ENCODE measurements at places on chromosomes 12 and 14.

DNA sequence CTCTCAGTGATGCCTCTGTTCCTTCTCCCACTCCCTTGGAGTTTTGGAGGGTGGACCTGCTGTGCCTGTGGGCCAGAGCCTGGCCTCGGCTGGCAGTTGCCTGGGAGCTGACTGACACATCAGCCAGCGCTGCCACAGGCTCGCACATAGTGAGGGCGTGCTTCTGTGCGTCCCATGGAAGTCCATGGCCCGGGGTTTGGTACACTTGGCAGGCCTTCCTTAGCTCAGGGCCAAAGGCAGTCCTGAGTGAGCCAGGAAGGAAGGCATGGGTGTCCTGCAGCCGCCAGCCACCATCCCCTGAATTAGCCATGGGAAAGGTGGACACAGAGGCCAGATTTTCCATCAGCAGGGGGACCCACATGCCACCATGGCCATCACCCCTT lies 1.1 kb upstream of the DEGS2 start:
- no peak for DNase-seq

DNA sequence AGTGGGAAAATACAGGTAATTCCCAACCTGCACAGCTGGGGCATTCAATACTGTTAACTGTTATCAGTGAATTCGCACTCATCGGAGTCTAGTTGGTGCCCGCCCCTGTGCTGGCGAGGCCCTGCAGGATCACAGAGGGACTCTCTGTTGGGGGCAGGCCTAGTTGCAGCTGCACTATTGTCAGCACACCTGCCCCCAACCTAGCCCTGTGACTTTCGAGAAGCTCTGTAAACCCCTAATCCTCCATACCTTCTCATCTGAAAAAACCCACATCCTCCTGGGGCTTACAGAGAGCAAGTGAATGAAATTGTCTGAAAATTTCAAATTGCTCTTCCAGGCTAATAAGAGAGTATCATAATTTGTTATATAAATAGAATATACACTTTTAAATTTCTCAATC lies 132.2 kb upstream of the NUDT4 start:
- peak; percentile 54 for DNase-seq

GRCh38 chr14:73958591-73958990 lies 8.5 kb downstream of the COQ6 start:
- no peak for DNase-seq

DNA sequence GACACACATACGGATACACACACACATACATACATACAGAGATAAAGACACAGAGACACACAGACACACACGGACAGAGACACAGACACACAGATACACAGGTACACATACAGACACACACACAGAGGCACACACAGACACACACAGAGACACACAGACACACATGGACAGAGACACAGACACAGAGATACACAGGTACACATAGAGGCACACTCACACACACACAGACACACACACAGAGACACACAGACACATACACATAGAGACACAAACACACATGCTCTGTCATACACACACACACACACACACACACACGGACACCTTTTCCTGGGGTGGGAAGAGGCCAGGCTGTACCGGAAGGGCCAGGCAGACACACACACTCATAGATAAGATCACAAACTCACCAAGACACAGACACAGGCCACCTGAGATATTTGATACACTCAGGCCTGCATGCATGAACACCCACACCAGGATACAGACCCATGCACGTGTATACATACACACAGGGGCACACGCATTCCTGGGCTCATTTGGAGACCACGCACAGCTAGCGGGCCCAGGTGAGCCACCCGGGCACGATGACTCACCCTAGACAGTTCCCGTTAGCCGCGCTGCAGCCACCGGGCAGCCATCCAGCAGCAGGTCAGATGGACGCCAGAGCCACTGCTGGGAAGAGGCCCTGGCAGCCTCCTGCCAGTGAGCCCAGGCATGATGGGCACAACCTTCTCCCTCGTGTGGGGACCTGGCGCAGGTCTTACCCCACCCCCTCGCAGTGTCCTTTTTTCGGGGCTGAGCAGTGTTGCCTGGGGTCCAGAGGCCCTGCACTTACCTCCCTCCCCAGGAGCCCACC lies 1.8 kb upstream of the AHNAK2 start:
- no peak for DNase-seq

GRCh38 chr12:56129206-56129941 lies 1.3 kb downstream of the ESYT1 start:
- DNase-seq = peak; percentile 82

DNA sequence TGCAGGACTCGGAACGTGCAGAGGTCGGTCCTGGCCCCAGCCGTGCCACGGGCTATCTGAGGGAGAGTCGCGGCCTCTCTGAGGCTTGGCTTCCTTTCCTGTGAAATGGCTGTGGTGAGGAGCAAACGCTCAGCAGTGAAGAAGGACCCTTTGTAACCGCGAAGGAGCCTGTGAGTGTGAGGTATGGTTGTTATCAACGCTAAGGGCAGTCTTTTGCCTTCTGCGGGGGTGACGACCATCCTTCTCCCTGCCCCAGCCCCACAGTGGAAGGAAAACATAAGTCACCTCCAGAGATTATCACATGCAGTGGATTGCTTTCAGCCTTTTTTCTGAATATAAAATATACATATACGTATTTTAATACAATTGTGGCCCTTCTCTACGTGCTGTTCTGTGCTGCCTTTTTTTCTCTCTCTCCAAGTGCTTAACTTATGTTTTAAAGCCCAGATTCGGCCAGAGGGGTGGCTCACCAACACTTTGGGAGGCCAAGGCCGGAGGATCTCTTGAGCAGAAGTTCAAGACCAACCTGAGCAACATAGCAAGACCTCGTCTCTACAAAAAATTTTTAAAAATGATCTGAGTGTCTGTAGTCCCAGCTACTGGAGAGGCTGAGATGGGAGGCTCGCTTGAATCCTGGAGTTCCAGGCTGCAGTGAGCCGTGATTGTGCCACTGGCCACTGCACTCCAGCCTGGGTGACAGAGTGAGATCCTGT lies 17.4 kb downstream of the TAMALIN start:
- DNase-seq = no peak
